ENCODE measurements at places on chromosomes 5 and 9.

DNA sequence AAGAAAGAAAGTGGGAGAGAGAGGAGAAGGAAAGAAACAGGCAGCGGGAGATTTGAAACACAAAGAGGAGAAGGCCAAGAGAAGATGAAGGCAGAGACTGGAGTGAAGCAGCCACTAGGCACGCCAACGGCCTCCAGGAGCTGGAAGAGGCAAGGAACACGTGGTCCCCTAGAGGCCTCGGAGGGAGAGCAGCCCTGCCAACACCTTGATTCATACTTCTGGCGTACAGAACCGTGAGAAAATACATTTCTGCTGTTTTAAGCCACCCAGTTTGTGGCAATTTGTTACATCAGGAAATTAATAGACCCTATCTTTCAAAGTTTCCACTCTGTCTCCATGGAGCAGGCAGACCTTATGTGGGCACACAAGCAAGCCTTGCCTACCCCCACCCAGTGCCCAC is 133.4 kb downstream of the ACTL7B start:
- DNase-seq = no peak

DNA sequence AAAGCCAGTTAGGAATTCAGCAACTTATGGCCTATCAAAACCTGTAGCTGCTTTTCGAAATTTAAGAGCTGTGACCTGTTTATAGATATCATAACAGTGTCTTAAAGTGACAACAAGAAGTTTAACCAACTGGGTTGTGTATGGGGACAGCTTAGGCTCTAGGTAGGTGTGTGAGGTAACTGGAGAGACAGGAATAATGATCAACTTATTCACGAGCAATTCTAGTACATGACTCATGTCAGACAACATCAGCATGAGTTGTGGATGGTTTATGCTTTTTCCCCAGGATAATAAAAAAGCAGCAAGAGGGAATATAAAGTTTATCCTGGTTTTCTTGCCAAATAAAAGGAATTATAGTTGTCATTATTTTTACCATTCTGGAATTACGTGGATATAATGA is 88.6 kb downstream of the GDNF start:
- DNase-seq = no peak

GRCh38 chr5:93193431-93194347 is 387.3 kb downstream of the NR2F1-AS1 start:
- peak; percentile 62 for DNase-seq

DNA sequence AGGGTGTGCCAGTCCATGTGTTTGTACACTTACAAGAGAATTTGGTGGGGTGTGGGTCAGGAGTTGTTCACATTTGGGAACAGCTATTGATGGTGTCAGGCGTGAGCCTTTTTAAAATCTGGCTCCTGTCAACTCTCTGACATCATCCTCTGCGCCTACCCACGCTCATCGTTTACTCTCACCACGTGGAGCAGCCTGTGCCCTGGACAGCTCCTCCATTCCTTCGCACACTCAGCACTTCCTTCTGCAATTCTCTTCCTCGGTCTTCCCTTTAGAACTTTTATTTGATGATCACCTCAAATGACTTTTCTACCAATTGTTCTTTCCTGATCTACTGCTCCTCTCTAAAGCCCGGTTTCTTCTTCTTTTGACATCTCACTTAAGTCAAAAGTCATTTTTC is 42.1 kb upstream of the GNAQ start:
- DNase-seq = no peak

DNA sequence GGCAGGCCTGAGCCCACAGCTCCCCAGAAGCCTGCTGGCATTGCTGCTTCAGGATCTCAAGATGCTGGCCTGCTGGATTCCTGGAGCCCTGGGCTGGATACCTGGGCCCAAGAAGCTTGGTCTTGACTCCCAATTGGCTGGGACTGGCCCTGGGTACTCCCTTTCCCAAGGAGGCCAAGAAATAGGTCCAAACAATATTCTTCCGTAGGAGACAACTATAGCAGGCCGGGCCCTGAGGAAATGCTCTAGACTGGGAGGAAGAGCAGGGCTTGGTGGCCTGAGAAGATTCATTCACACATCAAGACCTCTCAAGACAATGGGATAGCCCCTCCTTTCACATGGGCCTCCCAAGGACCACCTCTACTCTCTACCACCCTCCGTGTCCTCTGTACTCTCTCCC is 7.9 kb downstream of the CSF2 start:
- DNase-seq = no peak

DNA sequence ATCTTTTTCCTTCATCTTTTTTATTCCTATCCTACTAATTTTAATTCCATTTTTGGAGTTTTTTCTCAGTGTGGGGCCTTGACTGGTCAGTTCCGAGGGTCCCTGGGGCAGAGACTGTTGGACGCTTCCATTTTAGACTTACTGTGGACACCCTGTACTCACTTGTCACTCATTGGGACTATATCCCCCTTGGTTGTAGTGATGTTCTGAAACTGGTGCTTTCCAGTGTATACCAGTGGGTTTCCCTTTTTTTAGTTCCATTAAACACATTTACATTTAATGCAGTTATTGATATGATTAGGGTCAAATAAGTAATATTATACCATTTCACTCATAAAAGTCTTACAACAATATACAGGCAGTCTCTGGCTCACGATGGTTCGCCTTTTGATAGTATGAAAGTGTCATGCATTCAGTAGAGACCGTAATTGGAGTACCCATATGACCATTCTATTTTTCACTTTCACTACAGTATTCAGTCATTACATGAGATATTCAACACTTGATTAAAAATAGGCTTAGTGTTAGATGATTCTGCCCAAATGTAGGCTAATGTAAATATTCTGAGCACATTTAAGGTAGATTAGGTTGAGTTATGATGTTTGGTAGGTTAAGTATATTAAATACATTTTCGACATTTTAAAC is 46.0 kb downstream of the CNOT6 start:
- DNase-seq = no peak

- no peak for DNase-seq
Measured at GRCh38 chr5:85647349-85648127, 970.2 kb upstream of the COX7C start.

DNA sequence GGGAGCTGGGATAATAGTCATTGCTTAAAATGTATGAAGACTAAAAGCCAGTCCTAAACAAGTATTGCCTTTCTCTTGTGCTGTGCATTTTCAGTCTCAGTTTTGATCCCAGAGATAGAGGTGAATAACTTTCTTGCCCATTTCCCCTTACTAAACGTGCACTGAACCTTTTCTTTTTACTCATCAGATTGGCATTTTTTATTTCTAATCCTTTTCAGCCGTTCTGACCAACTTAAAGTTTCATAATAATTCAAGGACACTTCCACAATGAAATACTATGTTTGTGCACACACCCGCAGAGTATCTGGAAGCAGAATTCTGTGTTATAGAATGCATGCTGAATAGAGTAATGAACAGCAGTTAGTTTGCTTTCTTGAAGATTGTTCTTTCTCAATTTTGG is 343.6 kb downstream of the LRRC70 start:
- no peak for DNase-seq

- no peak for DNase-seq
Measured at GRCh38 chr5:159503236-159503635, 172.9 kb upstream of the IL12B start.

GRCh38 chr5:43313035-43313853 is at the start of gene HMGCS1:
Gene HMGCS1 (minus strand): TSS chr5:43313412. CDS start chr5:43298965, 14,447 bp downstream.
- peak; percentile 100 for DNase-seq

GRCh38 chr5:128668921-128669320 is 130.9 kb upstream of the FBN2 start:
- no peak for DNase-seq
